ENCODE measurements at places on chromosomes 6 and 20.

- no peak for DNase-seq
Measured at GRCh38 chr6:5087389-5087788, 2.2 kb downstream of the PPP1R3G start.

DNA sequence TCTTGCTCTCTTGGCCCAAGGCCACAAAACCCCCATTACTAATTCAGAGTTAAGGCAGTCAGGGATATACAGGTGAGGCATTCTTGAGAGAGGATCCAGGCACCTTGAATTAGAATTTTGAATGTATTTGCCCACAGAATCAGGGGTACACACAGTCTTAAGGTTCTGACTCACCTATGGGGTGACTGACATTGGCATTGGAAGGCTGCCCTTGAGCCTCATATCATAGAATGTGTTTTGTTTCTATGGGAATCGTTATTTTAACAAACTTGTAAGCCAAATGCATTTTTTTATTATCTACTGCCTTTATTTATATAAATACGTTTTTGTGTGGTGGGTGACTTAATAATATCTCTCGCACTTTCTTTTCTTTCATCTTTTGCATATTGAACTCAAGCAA, 218.6 kb upstream of the CITED2 start:
- no peak for DNase-seq

DNA sequence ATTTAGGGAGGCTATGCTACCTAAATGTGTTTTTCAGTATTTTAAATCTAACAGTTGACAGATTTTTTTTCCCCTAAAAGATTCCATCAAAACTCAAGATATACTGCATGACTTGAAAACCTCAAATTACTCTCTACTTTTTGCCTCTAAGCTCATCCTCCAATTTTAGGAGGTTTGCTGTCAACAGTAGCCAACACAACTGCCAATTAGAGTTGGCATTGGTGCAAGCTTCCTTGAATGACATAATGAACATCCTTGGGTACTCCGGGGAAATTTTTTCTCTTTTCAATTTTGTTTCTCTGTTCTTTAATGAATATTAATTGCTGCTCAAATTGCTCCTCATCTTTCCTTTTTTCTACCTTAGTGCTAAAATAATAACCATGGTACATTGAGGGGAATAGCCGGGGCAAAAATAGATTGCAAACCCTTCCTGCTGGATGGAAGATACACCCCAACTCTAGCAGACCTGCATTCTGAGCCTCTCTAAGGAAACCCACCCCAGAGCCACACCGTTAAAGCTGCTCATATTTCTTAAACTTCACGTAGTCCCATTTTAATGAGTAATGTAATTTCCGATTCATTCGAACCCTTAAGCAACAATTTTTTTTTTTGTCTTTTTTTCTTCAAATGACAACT, 34.3 kb downstream of the SLC22A23 start:
- DNase-seq, result no peak

DNA sequence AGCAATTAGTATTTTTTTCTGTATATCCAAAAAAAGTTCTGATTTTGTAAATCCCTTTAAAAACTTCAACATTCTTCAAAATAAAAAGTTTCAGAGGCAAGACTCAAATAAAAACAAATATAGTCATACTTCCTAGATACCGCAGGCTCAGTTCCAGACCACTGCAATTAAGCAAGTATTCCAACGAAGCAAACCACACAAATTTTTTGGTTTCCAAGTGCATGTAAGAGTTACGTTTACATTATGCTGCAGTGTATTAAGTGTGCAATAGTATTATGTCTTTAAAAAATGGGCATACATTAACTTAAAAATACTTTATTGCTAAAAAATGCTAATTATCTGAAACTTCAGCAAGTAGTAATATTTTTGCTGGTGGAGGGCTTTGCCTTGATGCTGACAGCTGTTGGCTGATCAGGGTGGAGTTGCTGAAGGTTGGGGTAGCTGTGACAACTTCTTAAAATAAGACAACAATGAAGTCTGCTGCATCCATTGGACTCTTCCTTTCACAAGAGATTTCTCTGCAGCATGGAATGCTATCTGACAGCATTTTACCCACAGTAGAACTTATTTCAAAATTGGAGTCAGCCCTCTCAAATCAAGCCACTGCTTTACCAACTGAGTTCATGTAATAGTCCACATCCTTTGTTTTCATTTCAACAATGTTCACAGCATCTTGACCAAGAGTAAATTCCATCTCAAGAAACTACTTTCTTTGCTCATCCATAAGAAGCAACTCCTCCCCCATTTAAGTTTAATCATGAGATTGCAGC, 46.0 kb downstream of the PHIP start:
- DNase-seq, result no peak

DNA sequence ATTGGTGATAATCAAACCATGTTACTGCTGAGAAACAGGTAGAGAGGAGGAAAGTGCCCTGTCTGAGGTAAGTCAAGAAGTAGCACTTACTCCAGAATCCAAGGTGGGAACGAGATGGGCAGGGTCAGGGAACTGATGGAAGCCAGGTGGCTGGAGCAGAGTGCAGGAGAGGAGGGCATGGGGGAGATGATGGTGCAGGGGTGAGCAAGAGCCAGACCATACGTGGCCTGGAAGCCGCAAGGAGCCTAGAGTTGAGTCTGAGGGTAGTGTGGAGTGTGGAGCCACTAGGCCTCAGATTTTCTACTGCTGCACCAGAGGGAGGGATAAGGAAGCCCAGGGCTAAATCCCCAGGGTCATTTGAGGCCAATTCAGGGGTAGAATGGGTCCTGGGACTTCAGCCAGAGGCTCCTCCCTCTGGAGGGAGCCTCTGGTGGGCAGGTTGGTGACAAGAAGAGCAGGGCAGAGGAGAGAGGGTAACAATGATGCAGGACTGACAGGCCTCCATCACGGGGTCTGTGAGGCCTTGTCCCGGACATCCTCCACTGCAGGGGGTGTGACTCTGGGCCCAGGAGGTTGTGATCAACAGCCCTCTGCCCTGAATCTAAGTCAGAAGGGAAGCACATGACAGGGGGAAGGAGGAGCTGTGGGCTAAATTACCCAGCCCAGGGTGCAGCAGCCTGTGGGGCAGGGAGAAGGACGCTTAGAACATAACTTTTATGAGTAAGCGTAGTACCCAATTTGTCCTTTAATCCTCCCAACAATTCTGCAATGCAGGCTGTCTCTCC, 28.7 kb downstream of the COX4I2 start:
- DNase-seq, result no peak

GRCh38 chr20:4836935-4837334, 115.2 kb downstream of the PRND start:
- no peak for DNase-seq

GRCh38 chr6:105066233-105066632, 109.3 kb downstream of the LIN28B start:
- DNase-seq, result no peak

GRCh38 chr6:156848533-156848932, 71.4 kb downstream of the ARID1B start:
- no peak for DNase-seq

GRCh38 chr20:32518593-32519380, 66.3 kb downstream of the NOL4L start:
- no peak for DNase-seq

DNA sequence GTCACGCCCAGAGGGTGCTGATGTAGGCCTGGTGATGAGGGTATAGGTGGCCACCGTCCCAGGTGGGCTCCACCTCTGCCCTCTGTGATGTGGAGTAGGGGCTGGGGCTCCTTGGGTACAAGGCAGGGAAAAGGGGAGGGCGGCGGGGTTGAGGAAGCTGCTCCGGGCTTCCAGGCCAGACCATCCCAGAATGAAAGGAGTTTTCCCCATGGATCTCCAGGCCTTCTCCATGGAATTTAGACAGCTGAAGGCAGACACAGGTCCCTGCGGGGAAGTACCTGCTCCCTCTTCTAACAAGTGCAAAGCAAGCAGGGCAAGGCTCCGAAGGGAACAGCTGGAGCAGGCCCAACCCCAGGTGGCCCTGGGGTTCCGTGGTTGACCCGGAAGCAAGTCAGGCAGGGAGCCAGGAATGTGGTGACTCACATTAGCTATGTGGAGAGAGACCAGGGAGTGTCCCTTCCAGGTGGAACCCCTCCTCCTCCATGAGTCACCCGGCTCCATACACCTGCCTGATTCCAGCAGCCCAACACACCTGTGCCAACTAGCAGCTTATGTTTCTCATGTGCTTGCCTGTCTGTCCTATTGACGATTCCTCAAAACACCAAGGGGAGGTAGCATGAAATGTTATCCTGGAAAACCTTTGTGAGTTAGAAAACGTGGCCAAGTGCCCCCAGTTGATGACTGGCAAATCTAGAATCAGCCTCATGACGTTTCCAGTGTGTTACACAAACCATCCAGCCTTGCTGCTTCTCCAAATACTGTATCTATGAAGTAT, 59.7 kb upstream of the SNX9 start:
- no peak for DNase-seq

DNA sequence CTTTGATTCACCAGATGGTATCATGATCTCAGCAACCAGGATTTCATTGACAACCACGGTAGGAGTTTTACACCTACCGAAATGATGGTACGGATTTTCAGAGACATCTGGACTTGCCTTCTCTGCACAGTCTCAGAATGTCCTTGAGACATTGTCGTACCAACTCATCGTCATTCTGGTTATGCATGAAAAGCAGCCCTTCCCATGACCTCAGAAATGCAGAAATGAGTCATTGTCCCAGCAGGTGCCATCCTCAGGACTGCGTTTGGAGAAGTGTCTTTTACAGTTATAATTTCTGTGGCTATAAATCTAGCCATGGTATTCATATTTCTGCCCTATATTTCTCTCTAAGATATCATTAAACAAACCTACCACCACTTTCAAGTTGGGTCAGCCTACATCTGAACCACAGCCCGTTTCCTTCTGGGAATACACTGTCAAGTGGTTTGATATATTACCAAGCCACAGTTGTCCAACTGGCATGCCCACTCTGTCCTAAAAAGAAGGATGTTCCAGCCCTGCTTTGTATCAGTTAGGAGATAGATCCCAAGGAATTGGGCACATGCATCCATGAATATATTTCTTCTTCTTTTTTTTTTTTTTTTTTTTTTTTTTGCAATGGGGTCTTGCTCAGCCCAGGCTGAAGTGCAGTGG, 7.5 kb upstream of the BFSP1 start:
- no peak for DNase-seq

DNA sequence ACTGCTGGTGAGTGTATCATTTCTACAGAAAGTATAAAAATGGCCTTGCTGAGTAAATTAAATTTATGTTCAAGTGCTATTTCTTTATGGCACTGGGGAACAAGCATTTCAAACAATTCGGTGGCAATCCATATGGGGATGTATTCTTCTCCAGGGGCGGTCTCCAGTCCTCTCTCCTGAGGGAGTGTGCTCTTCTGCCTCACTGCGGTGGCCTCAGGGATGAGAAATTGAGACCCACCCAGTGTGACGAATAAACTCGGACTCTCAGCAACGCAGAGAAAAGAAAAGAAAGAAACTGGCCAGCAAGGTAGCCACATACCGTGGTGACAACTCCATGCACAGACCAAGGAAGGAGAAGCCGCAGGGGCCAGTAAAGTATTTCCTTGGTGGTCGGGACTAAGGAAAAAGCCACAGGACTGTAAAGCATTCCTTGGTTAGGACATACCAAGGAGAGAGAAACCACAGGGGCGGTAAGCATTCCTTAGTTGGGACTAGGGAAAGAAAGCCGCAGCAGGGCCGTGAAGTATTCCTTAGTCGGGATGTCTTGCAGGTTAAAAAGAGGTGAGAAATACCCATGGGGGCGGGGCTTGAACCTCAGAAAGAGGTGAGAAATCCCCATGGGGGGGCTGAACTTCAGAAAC, 13.6 kb upstream of the GOPC start:
- DNase-seq, result no peak
